ENCODE measurements at places on chromosomes 1 and 21. TPM values are rescaled to one million over a fixed set of nuclear protein-coding genes. Genes with fewer than 3 reads are reported as not detected.

- DNase-seq, result no peak
Measured at GRCh38 chr1:8364528-8365442, 46.9 kb downstream of the SLC45A1 start.

- DNase-seq, result no peak
Measured at GRCh38 chr1:76293831-76294230, 219.3 kb downstream of the ST6GALNAC3 start.

DNA sequence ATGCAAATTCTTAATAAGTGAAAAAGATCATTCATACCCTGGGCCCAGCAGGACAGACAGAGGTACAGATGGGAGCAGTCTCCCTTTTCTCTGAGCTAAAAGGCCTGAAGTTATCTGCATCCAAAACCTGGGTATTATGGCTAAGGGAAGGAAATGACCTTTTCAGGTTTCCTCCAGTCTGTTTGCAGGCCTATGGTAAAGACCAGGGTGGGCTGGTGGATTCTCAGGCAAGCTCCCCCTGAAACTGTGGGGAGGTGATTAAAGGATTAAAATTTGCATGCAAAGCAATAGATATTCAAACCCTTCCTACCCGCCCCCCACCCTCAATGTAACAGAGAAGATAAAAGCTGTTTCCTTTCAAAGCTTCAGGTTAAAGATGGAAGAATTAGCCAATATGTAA is 471.8 kb upstream of the RUNX1 start:
- peak; percentile 42 for DNase-seq

DNA sequence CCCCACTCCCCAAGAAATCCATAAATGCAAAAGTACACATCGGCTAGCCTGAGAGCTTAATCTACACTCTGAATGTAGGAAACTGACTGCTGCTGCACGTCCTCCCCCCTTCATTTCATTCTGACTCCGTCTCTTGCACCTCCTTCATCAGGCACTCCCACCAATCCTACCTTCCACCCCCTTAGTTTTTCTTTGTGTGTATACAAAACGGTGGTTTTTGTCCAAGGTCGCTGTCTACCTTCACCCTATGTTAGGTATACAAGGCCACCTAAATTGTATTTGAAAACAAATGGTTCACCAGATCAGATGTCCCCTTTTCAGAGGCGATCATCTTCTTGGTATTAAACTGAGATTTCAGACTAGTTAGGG is 1.9 kb downstream of the WDR26 start:
- no peak for DNase-seq

DMBX1 gene
- total RNA-seq, result not detected

Measured in hematopoietic multipotent progenitor cell (in vitro differentiated cells).